Natural killer cell (primary cell): ENCODE measurements at places on chromosomes 1 and 21.

GRCh38 chr21:21200103-21200938 is 202.1 kb downstream of the NCAM2 start:
- H3K27me3 ChIP-seq = no peaks in the 10 kb centered on the region
- peaks cover 3% of the 10 kb centered on the region for H3K4me1 ChIP-seq
- DNase-seq = no peak
- no peaks in the 10 kb centered on the region for H3K36me3 ChIP-seq
- H3K4me3 ChIP-seq = peak overlapping the region; percentile 10

GRCh38 chr1:93394514-93394913 is 48.8 kb downstream of the DR1 start:
- H3K27ac ChIP-seq = no peak overlapping the region
- no peaks in the 10 kb centered on the region for H3K36me3 ChIP-seq
- no peak overlapping the region for H3K4me3 ChIP-seq
- DNase-seq = no peak

DNA sequence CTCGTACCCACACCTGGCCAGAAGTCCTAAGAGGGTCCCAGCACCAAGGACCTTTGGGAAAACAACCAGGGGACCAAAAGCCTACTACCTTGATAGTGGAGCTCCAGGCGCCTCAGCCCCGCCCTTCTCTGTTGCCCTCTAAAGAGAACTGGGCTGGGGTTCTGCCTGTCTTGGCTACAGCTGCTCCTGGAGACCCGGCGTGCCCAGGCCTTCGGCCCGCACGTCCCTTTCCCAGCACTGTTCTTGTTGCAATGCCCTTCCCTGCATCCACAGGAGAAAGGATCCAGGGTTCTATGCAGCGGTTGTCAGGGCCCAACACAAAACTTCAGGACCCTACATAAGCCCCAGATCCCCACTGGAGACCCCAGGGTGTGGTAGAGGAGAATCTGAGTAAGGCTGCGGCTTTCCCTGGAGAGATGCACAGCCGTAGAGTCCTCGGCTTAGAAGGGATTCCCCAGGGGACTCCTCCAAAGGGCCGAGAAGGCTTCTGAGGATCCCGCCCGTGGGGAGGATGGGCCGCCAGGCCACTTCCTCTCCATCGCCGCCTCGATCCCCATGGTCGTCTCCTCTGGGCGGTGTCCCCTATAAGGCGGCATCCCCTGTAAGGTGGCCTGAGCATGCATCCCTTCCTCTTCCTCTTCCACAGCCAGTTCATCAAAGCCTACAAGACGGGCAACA is 12.0 kb downstream of the SLC66A1 start:
- H3K27ac ChIP-seq = no peak overlapping the region
- H3K27me3 ChIP-seq = no peaks in the 10 kb centered on the region
- H3K4me3 ChIP-seq = no peak overlapping the region
- DNase-seq = no peak
- H3K36me3 ChIP-seq = peaks cover 21% of the 10 kb centered on the region

DNA sequence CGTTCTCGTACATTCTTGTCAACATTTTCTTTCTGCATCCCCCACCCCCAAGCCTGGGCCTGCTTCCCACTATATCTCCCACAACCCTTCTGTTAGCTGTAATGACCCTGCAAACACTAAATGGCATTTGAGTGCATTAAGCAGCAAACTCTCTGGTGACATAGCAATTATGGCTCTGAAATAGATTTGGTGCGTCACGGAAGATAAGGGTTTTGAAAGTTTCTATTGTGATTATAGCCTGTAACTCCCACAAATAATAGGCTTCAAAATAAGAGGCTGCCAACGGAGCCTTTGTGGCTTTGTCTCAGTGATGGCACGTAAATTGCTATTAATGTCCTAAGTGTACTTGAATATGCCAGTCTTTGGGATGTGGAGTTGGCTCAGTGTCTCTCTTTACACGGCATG is 277.6 kb downstream of the PBX1 start:
- no peaks in the 10 kb centered on the region for H3K36me3 ChIP-seq
- H3K4me1 ChIP-seq = no peaks in the 10 kb centered on the region
- H3K27ac ChIP-seq = no peak overlapping the region

- H3K4me1 ChIP-seq = no peaks in the 10 kb centered on the region
- H3K27ac ChIP-seq = no peak overlapping the region
- no peaks in the 10 kb centered on the region for H3K27me3 ChIP-seq
These were observed 36.0 kb upstream of the TTC4 start for GRCh38 chr1:54679706-54680105.

GRCh38 chr1:55129194-55129728 is 85.9 kb downstream of the USP24 start:
- H3K4me3 ChIP-seq = no peak overlapping the region
- H3K36me3 ChIP-seq = peaks cover 68% of the 10 kb centered on the region
- peaks cover 12% of the 10 kb centered on the region for H3K4me1 ChIP-seq
- DNase-seq = no peak
- peak overlapping the region; percentile 86 for H3K27ac ChIP-seq

DNA sequence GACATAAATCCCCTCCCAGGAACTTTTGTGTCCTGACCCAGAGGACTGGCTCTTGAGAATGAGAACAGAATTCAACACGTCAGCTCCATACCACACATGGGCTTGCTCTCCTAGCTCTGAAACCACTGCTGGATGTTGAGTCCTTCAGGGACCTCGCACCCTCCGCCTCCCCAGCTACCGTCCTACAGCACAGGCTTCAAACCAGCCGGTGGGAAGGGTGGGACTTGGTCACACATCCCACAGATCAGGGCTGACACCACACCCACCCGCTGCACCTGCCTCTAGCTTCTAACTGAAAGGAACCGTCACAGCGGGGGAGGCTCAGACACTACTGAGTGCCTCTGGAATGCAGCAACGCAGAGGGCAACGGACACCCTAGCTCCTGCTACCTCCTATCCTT is 24.0 kb downstream of the MRAP start:
- H3K4me3 ChIP-seq = no peak overlapping the region
- peaks cover 87% of the 10 kb centered on the region for H3K36me3 ChIP-seq
- no peaks in the 10 kb centered on the region for H3K4me1 ChIP-seq
- DNase-seq = no peak

GRCh38 chr1:208200116-208200515 is 44.1 kb downstream of the PLXNA2 start:
- no peaks in the 10 kb centered on the region for H3K36me3 ChIP-seq
- H3K4me1 ChIP-seq = no peaks in the 10 kb centered on the region
- H3K4me3 ChIP-seq = no peak overlapping the region
- DNase-seq = no peak

- no peaks in the 10 kb centered on the region for H3K27me3 ChIP-seq
- no peak overlapping the region for H3K4me3 ChIP-seq
- H3K27ac ChIP-seq = no peak overlapping the region
- peaks cover 38% of the 10 kb centered on the region for H3K4me1 ChIP-seq
- H3K36me3 ChIP-seq = peaks cover 3% of the 10 kb centered on the region
- DNase-seq = no peak
These were observed 7.1 kb upstream of the PTTG1IP start for GRCh38 chr21:44880405-44881197.

- H3K4me1 ChIP-seq = no peaks in the 10 kb centered on the region
- no peaks in the 10 kb centered on the region for H3K27me3 ChIP-seq
- DNase-seq = no peak
- H3K36me3 ChIP-seq = no peaks in the 10 kb centered on the region
- H3K4me3 ChIP-seq = no peak overlapping the region
- H3K27ac ChIP-seq = no peak overlapping the region
These were observed 28.9 kb upstream of the RUNX1 start for GRCh38 chr21:35077975-35078374.

- no peaks in the 10 kb centered on the region for H3K4me1 ChIP-seq
- DNase-seq = no peak
- no peak overlapping the region for H3K4me3 ChIP-seq
- no peaks in the 10 kb centered on the region for H3K27me3 ChIP-seq
- no peak overlapping the region for H3K27ac ChIP-seq
These were observed 7.7 kb downstream of the CFAP298 start for GRCh38 chr21:32604464-32604863.

- H3K27ac ChIP-seq = no peak overlapping the region
- H3K36me3 ChIP-seq = no peaks in the 10 kb centered on the region
- no peak for DNase-seq
- peaks cover under 1% of the 10 kb centered on the region for H3K27me3 ChIP-seq
- no peak overlapping the region for H3K4me3 ChIP-seq
These were observed 10.1 kb downstream of the FAM78B start for GRCh38 chr1:166156674-166157073.

DNA sequence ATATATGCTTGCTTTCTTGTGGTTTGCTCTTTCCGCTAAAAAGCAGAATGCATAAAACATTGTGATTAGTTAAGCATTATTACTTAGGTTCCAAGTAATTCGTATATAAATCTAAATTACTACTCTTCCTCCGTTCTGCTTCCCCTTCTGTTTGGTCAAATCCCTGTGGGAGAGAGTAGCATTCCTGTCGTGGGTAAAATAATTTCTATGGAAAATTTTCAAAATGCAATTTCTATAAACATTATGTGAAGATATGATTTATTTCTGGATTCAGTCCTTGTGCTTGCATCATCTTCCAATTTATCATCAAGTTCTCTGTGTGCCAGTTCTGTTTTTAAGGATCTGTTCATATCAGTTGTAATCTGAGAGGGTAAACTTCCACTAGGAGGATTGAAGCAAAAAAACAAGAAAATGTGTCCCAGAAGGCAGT is 7.2 kb upstream of the WARS2 start:
- H3K4me3 ChIP-seq = no peak overlapping the region
- peaks cover 3% of the 10 kb centered on the region for H3K36me3 ChIP-seq
- no peaks in the 10 kb centered on the region for H3K27me3 ChIP-seq

DNA sequence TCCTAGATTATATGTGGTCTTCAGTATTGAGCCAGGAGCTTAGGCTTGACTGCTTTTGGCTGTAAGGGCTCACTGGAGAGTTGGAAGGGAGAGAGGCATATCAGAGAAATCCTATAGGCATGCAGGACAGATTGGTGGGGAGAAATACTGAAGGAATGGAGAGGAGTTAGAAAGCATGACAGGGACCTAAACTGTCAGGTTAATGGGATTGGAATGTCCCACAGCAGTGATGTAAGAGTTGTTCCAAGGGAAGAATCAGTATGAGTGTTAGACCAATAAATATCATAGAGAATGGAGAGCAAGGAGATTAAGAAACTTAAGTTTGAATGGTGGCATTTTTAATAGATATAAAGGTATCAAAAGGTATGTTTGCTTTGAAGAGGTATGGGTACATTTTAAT is 39.7 kb downstream of the SLC35A3 start:
- DNase-seq = no peak
- H3K27ac ChIP-seq = no peak overlapping the region
- H3K4me1 ChIP-seq = no peaks in the 10 kb centered on the region

DNA sequence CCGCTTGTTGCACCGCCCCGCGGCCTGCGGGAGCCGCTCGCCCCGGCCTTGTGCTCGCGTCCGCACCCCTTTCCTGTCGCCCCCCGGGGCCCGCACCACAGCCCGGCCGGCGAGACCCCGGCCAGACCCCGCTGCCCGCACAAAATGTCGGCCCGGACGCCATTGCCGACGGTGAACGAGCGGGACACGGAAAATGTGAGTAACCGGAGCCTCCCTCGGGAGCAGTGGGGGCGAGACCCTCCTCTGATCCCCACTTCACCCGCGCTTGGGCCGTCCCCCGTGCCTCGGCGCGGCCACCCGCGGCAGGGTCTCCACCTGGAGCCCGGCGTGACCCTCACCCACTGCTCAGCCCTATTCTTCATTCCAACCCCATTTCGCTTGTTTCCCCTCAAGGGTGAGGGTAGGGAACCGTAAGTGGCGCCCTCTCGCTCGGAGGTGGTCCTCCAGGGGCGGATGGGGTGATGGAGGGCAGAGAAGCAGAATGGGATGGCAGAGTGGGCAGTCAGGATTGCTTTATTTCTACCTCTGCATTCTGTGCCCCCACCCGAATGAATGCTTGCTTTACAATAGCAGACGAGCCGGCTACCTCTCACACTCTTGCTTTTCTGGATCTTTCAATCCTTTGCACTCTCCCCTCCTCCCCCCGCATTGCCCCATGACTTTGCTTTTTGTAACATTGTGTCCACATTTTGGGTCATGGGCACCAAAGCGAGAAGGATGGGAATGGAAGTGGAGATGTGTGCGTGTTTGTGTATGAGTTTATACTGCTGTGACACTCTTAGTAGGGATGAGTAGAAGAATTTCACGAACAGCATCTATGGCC is 954 bp downstream of the MARK1 start:
- H3K27ac ChIP-seq = no peak overlapping the region
- no peak overlapping the region for H3K4me3 ChIP-seq
- H3K27me3 ChIP-seq = peaks cover 34% of the 10 kb centered on the region
- DNase-seq = no peak

- H3K27ac ChIP-seq = peak overlapping the region; percentile 4
- no peaks in the 10 kb centered on the region for H3K27me3 ChIP-seq
- DNase-seq = no peak
- peaks cover 22% of the 10 kb centered on the region for H3K4me1 ChIP-seq
- H3K36me3 ChIP-seq = peaks cover 59% of the 10 kb centered on the region
These were observed 163.4 kb upstream of the SGIP1 start for GRCh38 chr1:66370462-66370971.

- no peaks in the 10 kb centered on the region for H3K4me1 ChIP-seq
- H3K27ac ChIP-seq = no peak overlapping the region
- no peak overlapping the region for H3K4me3 ChIP-seq
- H3K27me3 ChIP-seq = no peaks in the 10 kb centered on the region
- no peaks in the 10 kb centered on the region for H3K36me3 ChIP-seq
These were observed 7.6 kb downstream of the EPHX4 start for GRCh38 chr1:92037400-92037799.

DNA sequence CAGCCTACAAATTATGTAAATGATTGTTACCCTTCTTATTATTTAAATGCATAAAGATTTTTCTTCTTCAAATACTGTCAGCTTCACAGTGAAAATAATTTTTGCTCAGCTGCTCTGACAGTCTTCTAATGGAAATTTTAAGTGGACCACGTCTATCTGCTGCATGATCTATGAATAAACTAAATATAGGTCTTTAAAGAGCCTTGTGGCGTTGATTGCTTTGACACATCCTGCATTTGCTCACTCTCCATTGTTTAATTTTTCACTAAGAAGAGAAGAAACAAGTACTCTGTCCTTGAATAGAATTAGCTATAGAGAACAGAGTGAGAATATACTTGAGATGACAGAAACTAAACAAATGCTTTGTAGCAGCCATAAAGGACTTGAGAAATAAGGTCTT is 826.1 kb downstream of the MRPL39 start:
- no peaks in the 10 kb centered on the region for H3K36me3 ChIP-seq
- H3K4me3 ChIP-seq = no peak overlapping the region
- DNase-seq = no peak
- no peak overlapping the region for H3K27ac ChIP-seq
- no peaks in the 10 kb centered on the region for H3K4me1 ChIP-seq
- H3K27me3 ChIP-seq = no peaks in the 10 kb centered on the region

- H3K27me3 ChIP-seq = no peaks in the 10 kb centered on the region
- H3K36me3 ChIP-seq = peaks cover 78% of the 10 kb centered on the region
- H3K4me1 ChIP-seq = no peaks in the 10 kb centered on the region
- H3K4me3 ChIP-seq = no peak overlapping the region
- no peak overlapping the region for H3K27ac ChIP-seq
- no peak for DNase-seq
These were observed 17.8 kb downstream of the COPA start for GRCh38 chr1:160325252-160325651.
